HT-29 (cell line): ENCODE measurements at places on chromosomes 5 and 9. TPM values are rescaled to one million over a fixed set of nuclear protein-coding genes. Genes with fewer than 3 reads are reported as not detected.

STK32A gene
- total RNA-seq, result not detected in 2 replicates

CD74 gene
- 9.8 and 12.7 TPM in 2 replicates for total RNA-seq

DNA sequence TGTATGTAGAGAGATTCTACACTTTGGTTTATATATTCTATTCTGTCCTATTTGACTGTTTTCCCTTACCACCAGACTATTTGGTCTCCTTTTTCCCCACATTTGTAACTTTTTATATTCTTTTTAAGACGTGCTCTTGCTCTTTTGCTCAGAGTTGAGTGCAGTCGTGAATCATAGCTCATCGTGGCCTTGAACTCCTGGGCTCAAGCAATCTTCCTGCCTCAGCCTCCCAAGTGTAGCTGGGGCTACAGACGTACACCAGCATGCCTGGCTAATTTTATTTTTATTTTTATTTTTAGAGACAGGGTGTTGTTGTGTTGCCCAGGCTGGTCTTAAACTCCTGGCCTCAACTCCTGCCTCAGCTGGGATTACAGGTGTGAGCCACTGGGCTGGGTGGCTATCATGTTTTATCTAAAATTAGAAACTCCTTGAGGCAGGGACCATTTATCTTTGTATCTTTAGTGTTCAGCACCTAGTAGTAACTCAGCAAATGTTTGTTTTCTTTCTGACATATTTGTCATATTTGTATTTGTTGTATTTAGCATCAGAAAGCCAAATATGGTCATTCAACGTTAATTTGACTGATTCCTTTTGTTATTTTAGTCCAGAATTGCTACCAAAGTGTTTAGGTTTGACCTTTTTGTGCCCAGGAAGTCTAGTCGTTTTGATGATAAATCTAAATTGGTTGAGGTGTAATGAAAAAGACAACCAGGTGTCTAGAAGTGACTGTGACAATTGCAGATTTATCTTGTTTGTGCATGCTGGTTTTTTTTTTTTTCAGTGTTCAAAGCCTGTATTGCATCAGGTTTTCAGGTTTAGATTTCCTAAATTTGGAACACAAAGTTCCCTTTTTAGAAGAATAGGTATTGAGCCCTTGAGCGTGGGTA, 44.3 kb downstream of the ERBIN start:
- no peak for DNase-seq

DNA sequence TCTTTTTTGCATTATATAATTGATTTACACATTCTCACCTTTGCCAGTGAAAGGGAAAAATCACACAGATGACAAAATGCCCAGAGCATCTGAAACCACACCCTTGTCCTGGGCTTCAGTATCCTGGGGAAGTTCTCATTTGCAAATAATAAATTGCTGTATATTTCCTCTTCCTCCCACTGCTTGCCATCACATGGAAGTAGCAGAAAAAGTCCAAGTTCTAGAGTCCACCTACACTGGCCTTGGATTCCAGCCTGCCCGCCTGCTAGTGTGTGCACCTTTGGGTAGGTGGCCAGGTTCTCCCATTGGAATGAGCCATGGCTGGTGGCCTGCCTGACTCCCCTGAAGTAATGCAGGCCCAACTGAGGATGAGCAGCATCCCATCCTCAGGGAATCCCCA, 149.4 kb downstream of the GADD45G start:
- no peak for DNase-seq

DNA sequence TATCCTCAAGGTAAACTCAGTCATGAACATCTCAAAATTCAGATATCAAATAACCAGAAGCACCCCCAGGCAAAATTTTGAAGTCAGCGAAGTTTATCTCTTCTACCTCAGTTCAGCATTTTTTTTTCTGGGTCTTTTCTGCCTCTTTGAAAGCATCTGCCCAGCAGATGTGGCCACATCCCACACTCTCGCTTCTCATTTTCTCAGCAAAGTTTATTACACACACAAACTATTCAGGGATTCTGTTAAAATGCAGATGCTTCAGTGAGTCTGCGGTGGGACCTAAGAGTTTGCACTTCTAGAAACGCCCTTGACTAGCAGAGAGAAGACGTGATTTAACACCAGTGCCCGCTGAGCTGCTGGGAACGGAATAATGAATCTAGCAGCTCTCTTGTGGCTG, 19.3 kb downstream of the RASEF start:
- no peak for DNase-seq

- DNase-seq, result no peak
Observed at GRCh38 chr5:56700711-56701110, 114.6 kb upstream of the MAP3K1 start.

DNA sequence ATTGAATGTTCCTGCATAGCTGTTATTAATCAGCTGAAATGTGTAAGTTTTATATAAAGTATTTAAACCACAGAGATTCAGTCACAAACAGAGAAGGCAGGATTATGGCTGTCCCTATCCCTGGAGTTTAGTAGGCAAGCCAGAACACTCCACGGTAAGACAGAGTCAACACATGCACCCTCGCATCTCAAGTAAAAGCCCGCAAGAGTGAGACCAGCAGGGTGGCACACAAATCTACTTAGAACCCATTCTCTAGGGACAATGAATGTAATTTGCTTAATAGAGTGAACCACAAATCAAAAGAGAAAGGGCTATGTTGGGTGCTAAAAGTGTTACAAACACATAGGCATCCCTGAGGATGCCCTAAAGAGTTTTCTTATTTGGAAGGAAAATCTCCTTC, 35.1 kb downstream of the LPAR1 start:
- DNase-seq, result no peak

DNA sequence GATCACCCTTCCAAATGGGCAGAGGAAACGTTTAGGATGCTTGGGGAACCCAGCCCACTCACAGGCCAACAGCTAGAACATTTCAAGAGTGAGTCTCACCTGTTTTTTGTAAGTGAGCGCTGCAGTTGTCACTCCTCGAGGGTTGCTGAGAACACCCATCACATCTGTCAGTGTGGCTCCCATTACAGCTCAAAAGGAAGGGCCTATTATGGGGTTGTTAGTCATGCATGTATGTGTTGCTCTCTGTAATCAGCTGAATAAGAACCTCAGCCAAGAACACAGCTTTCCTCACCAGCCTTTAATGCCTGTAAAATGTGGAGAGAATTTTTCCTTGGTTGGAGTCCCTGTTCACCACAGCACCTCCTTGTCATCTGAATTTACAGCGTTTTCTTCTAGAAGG, 196.3 kb upstream of the KLF4 start:
- no peak for DNase-seq

DNA sequence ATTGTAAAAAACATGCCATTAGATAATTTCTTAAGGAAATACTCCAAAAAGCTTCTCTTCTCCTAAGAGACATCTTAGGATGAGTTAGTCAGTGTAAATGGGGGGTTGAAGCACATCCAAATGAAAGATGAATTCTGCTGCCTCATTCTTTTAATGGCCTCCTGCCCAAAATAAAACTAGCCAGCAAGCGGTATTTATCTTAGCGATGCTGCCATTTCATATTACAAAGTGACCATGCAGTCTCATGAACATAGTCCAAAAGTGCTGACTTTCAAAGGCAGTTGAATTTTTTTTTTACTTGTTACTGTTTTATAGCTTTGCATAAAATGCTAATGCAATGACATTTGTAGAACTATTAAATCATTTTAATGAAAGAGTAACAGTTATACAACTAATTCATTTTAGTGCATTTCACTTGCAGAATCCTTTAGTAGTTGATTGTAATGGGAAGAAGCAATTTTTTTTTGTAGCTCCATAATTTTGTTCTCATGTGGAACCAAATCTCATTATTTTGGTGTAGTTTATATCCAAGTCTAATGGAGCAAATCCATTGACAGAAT, 151.5 kb downstream of the CAVIN4 start:
- DNase-seq, result no peak

MRPS27 gene
- 52.7 and 56.4 TPM in 2 replicates for total RNA-seq

- DNase-seq, result peak; percentile 39
Observed at GRCh38 chr5:123344816-123345426, 78.3 kb downstream of the CEP120 start.

CHSY3 gene
- total RNA-seq, result not detected in 2 replicates
